ENCODE measurements at places on chromosomes 12 and 14. TPM values are rescaled to one million over a fixed set of nuclear protein-coding genes. Genes with fewer than 3 reads are reported as not detected.

DNA sequence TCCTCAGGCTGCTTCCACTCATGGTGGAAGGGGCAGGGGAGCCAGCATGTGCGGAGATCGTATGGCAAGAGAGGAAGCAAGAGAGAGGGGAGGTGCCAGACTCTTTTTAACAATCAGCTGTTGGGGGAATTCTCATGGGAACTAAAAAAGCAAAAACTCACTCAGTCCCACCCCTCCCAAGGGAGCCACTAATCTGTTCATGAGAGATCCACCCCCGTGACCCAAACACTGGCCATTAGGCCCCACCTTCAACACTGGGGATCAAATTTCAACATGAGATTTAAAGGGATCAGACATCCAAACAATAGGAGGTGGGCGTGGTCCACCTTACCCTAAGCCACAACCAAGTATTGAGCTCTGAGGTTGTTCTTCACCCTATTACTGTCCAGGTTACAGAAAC lies 375.1 kb downstream of the GRIN2B start:
- H3K4me1 ChIP-seq = no peaks in the 10 kb centered on the region
- no peaks in the 10 kb centered on the region for H3K36me3 ChIP-seq
- no peaks in the 10 kb centered on the region for H3K27me3 ChIP-seq
- DNase-seq = no peak

DNA sequence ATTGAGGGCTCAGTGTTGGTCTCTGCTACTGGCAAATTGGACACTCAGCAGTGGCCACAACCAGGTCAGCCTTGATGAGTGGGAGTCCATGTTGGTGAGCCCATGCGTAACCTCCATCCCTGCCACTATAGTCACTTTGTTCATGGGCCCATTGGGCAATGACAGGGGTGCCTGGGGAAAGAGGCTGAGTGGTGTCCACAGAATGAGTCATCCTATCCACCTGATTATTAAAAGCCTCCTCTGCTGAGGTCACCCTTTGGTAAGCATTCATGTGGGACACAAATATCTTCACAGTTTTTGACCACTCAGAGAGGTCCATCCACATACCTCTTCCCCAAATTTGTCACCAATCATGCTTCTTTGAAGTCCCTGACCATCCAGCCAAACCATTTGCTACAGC lies 50.0 kb downstream of the FIGNL2 start:
- no peaks in the 10 kb centered on the region for H3K36me3 ChIP-seq
- no peaks in the 10 kb centered on the region for H3K27me3 ChIP-seq
- no peak for DNase-seq
- H3K27ac ChIP-seq = no peak overlapping the region

- DNase-seq = no peak
- H3K4me3 ChIP-seq = peak within 1 kb of the TSS; percentile 62
- peak within 1 kb of the TSS; percentile 28 for H3K27ac ChIP-seq
- no peaks in the 10 kb centered on the region for H3K4me1 ChIP-seq
- H3K36me3 ChIP-seq = no peaks in the 10 kb centered on the region
Measured at GRCh38 chr12:119593578-119594398, at the start of gene TMEM233. Gene TMEM233 (plus strand): TSS chr12:119593774. CDS start chr12:119593849, 75 bp downstream.

DNA sequence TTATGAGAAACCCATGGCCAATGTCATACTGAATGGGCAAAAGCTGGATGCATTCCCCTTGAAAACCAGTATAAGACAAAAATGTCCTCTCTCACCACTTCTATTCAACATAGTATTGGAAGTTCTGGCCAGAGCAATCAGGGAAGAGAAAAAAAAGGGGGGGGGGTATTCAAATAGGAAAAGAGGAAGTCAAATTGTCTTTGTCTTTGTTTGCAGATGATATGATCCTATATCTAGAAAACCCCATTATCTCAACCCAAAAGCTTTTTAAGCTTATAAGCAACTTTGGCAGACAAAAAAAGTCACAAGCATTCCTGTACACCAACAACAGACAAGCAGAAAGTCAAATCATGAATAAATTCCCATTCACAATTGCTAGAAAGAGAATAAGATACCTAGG lies 19.5 kb downstream of the GLIPR1L1 start:
- no peaks in the 10 kb centered on the region for H3K36me3 ChIP-seq
- H3K27ac ChIP-seq = no peak overlapping the region
- H3K4me1 ChIP-seq = no peaks in the 10 kb centered on the region

DNA sequence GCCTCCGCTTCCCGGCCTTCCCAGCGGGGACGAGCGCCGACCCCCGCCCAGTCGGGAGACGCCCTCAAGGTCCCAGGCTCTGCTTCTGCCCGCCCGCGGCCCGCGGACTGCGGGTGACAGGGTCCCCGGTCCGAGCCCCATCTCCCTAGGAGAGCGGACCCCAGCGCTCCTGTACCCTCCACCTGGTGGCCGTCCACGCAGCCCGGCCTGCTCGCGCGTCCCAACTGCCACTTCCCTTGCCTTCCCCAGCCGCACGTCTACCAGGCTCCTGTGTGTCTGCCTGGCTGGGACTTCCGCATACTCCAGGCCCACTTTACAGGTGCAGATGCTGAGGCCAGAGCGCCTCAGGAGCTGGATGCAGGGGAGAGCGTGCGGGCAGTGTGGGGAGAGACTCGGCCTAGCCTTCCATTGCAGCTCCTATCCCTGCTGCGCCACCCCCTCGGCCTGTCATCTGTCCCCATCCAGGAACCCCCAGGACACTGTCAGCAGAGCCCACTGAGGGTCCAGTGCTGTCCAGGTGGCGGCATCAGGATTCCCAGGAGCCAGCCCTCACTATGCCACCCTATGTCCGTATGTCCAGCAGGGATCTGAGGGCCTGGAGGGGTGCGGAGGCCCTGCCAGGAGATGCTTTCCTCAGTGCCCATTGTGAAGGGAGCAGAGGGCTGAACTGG lies 8.0 kb upstream of the ANKRD9 start:
- DNase-seq = no peak
- H3K27me3 ChIP-seq = no peaks in the 10 kb centered on the region
- peak overlapping the region; percentile 43 for H3K4me3 ChIP-seq
- H3K27ac ChIP-seq = no peak overlapping the region
- H3K36me3 ChIP-seq = no peaks in the 10 kb centered on the region
- H3K4me1 ChIP-seq = no peaks in the 10 kb centered on the region

GRCh38 chr12:95720146-95720545 lies 70.4 kb downstream of the NTN4 start:
- no peak overlapping the region for H3K4me3 ChIP-seq
- H3K27me3 ChIP-seq = no peaks in the 10 kb centered on the region
- no peak overlapping the region for H3K27ac ChIP-seq
- H3K4me1 ChIP-seq = no peaks in the 10 kb centered on the region
- H3K36me3 ChIP-seq = no peaks in the 10 kb centered on the region

- peaks cover 8% of the 10 kb centered on the region for H3K27me3 ChIP-seq
- DNase-seq = no peak
- no peak overlapping the region for H3K4me3 ChIP-seq
- no peaks in the 10 kb centered on the region for H3K36me3 ChIP-seq
- peaks cover 6% of the 10 kb centered on the region for H3K4me1 ChIP-seq
Measured at GRCh38 chr12:11496157-11496851, 100.9 kb upstream of the PRB2 start.

DNA sequence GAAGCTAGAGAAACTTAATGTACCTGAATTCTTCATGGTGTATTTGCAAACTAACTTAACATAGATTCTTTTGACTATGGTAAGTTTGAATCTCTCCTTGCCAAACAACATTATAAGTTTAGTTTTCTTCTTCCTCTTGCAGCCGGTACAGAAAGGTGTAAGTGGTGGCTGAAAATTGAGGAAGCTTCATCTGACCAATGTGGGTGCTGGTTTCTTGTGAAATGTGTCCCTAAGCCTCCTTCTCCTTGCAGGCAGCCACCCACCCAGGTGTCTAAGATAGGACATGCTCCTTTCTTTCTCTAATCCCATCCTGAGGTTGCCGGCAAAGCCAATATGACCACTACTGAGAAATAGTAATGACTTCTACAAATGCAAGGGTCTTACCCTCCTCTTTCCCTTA lies 20.6 kb downstream of the GSG1 start:
- DNase-seq = no peak
- no peak overlapping the region for H3K27ac ChIP-seq
- H3K4me3 ChIP-seq = no peak overlapping the region
- H3K27me3 ChIP-seq = no peaks in the 10 kb centered on the region

- no peak for DNase-seq
- H3K4me1 ChIP-seq = peaks cover 12% of the 10 kb centered on the region
- H3K4me3 ChIP-seq = no peak overlapping the region
- H3K27ac ChIP-seq = no peak overlapping the region
- no peaks in the 10 kb centered on the region for H3K36me3 ChIP-seq
Measured at GRCh38 chr12:124607681-124608425, 40.4 kb upstream of the NCOR2 start.

The GPR84 gene
- total RNA-seq = 1.5 TPM

The MIP gene
- not detected for total RNA-seq

- no peak for DNase-seq
- no peak overlapping the region for H3K4me3 ChIP-seq
- no peaks in the 10 kb centered on the region for H3K27me3 ChIP-seq
- H3K36me3 ChIP-seq = no peaks in the 10 kb centered on the region
- H3K27ac ChIP-seq = no peak overlapping the region
- H3K4me1 ChIP-seq = no peaks in the 10 kb centered on the region
Measured at GRCh38 chr14:28629328-28630004, 137.1 kb upstream of the FOXG1 start.

- H3K4me1 ChIP-seq = no peaks in the 10 kb centered on the region
- DNase-seq = no peak
- H3K27ac ChIP-seq = no peak overlapping the region
Measured at GRCh38 chr12:132539016-132539773, 49.2 kb downstream of the FBRSL1 start.

DNA sequence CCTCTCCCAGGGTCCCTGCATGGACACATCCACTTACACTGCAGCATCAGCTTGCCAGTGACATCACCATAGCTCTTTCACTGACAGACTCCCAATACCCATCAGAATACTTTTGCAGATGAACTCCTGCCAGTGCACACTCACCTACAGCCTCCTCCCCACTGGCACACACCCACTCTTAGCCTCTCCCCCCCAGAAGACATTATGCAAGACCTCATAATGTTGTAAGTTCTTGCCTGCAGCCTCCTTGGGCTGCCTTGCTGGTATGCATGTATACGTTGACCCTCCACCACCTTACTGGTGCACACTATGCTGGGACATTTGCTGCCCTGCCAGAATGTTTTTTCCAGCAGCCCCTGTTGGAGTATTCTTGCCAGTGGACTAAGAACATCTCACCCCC lies 324.2 kb downstream of the AEBP2 start:
- no peaks in the 10 kb centered on the region for H3K36me3 ChIP-seq
- no peaks in the 10 kb centered on the region for H3K27me3 ChIP-seq
- DNase-seq = no peak
- H3K4me1 ChIP-seq = no peaks in the 10 kb centered on the region

GRCh38 chr12:14841761-14842160 lies 1.6 kb downstream of the ART4 start:
- no peaks in the 10 kb centered on the region for H3K27me3 ChIP-seq
- H3K4me3 ChIP-seq = no peak overlapping the region
- DNase-seq = peak; percentile 18
- peak overlapping the region; percentile 93 for H3K27ac ChIP-seq
- no peaks in the 10 kb centered on the region for H3K36me3 ChIP-seq

- no peak within 1 kb of the TSS for H3K27ac ChIP-seq
- peak; percentile 84 for DNase-seq
- H3K4me1 ChIP-seq = peaks cover 5% of the 10 kb centered on the region
Measured at GRCh38 chr14:104977681-104978653, at the start of gene AHNAK2. Gene AHNAK2 (minus strand): TSS chr14:104978374. CDS start chr14:104978237, 137 bp downstream.

GRCh38 chr14:53180272-53181221 lies 27.4 kb upstream of the DDHD1 start:
- no peaks in the 10 kb centered on the region for H3K36me3 ChIP-seq
- H3K27ac ChIP-seq = no peak overlapping the region
- no peak for DNase-seq
- H3K27me3 ChIP-seq = no peaks in the 10 kb centered on the region
- H3K4me3 ChIP-seq = no peak overlapping the region

GRCh38 chr14:63962906-63963305 lies 110.1 kb downstream of the SYNE2 start:
- H3K4me1 ChIP-seq = peaks cover 25% of the 10 kb centered on the region
- no peaks in the 10 kb centered on the region for H3K27me3 ChIP-seq
- peak; percentile 93 for DNase-seq
- H3K36me3 ChIP-seq = no peaks in the 10 kb centered on the region
- H3K27ac ChIP-seq = no peak overlapping the region

The PFDN5 gene
- 351 TPM for total RNA-seq

DNA sequence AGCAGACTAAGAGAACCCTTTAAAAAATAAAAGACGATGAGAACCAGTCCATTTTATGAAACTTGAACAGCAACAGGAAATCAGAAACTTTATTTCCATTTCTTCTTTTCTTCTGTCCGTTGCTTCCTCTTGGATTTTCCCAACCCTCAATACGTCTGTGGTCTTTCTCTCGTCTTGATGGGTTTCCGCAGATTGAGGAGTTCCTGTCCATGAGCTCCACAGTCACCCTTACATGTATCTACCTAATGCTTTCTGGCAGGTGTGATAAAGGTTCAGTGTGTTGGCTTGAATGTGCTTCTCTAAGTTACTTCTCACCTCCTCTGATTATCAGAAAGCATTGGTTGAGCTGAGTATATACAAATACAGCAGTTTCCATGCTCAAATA lies 110.0 kb downstream of the ETV6 start:
- peaks cover 26% of the 10 kb centered on the region for H3K4me1 ChIP-seq
- no peak overlapping the region for H3K27ac ChIP-seq
- no peaks in the 10 kb centered on the region for H3K27me3 ChIP-seq
- no peak overlapping the region for H3K4me3 ChIP-seq
- DNase-seq = no peak
- H3K36me3 ChIP-seq = no peaks in the 10 kb centered on the region

- H3K27ac ChIP-seq = no peak overlapping the region
- no peak for DNase-seq
- H3K27me3 ChIP-seq = no peaks in the 10 kb centered on the region
- H3K4me3 ChIP-seq = no peak overlapping the region
- no peaks in the 10 kb centered on the region for H3K36me3 ChIP-seq
Measured at GRCh38 chr12:26162174-26162573, 33.2 kb upstream of the SSPN start.

The KIF26A gene
- 11.4 TPM for total RNA-seq

DNA sequence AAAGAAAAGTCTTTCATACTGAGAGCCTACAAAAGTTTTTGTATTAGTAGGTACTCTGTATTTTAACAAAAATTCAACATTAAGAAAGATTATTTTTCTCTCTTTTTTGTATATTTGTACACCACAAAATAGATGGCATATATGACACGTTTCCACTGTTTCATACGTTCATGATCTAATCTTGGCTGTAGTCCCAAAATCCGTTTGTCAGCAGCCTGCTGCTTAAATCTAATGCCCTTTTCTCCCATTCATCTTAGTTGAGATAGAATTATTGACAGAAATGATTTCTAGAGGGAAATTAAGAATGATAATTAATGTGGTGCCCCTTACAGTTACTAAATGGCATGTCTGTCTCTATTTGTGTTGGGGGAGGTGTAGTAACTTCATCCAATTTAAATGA lies 140.7 kb upstream of the NOVA1 start:
- H3K4me3 ChIP-seq = no peak overlapping the region
- no peaks in the 10 kb centered on the region for H3K4me1 ChIP-seq
- no peaks in the 10 kb centered on the region for H3K36me3 ChIP-seq
- DNase-seq = peak; percentile 6
- H3K27ac ChIP-seq = no peak overlapping the region
- H3K27me3 ChIP-seq = no peaks in the 10 kb centered on the region

- H3K36me3 ChIP-seq = no peaks in the 10 kb centered on the region
- H3K4me3 ChIP-seq = no peak overlapping the region
- H3K27ac ChIP-seq = no peak overlapping the region
- H3K4me1 ChIP-seq = no peaks in the 10 kb centered on the region
Measured at GRCh38 chr14:82776958-82777357, 1243.3 kb upstream of the SEL1L start.

- no peaks in the 10 kb centered on the region for H3K36me3 ChIP-seq
- H3K4me3 ChIP-seq = no peak overlapping the region
- no peaks in the 10 kb centered on the region for H3K27me3 ChIP-seq
- DNase-seq = no peak
- H3K4me1 ChIP-seq = no peaks in the 10 kb centered on the region
- no peak overlapping the region for H3K27ac ChIP-seq
Measured at GRCh38 chr12:42421844-42422779, 96.1 kb downstream of the PPHLN1 start.

The CYP46A1 gene
- 1.7 TPM for total RNA-seq
